ENCODE measurements at places on chromosomes 6 and 20.

DNA sequence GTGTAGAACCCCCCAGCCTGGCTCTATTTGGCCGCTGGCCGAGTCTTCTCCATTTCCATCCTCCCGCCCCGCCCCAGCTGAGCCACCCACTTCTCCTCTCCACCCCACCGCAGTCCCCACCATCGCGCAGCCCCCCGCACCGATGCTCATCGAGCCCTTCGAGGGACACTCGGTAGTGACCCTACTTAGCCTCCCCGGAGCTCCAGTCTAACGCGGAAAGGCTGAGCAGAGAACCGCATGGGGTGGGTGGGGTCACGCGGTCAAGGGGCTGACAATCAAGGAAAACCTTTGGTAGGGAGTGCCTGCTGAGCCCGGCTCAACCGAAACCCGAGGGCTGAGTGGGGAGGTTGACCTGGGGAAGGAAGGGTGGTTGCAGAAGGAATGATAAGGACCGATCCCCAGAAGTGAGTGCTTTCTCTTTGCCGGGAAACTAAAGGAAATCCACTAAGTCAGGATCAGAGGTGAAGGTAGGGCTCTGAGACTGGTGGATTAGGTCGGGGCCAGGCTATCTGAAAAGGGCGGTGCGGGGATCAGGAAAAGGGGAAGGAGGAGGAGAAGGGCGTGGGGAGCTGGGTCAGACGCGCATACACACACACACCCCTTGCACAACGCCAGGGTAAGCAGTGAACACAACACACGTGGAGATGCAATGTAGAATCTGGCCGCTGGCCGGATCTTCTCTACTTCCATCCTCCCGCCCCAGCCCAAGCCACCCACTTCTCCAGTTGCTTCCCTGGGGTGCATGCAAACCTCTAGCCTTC, 49.8 kb downstream of the CPXM1 start:
- peak; percentile 57 for DNase-seq

DNA sequence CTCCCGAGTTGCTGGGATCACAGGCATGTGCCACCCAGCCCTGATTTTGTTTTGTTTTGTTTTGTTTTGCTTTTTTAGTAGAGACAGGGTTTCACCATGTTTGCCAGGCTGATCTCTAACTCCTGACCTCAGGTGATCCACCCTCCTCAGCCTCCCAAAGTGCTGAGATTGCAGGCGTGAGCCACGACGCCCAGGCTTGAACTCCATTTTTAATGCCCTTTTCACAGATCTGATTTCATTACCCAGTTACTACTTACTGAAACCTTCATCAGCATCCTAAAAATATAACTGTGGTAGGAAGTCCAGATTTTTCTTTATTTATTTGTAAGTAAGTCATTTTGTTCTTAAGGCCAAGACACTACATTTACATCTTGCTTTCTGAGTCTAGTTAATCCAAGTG, 64.0 kb downstream of the HDDC2 start:
- DNase-seq: no peak

DNA sequence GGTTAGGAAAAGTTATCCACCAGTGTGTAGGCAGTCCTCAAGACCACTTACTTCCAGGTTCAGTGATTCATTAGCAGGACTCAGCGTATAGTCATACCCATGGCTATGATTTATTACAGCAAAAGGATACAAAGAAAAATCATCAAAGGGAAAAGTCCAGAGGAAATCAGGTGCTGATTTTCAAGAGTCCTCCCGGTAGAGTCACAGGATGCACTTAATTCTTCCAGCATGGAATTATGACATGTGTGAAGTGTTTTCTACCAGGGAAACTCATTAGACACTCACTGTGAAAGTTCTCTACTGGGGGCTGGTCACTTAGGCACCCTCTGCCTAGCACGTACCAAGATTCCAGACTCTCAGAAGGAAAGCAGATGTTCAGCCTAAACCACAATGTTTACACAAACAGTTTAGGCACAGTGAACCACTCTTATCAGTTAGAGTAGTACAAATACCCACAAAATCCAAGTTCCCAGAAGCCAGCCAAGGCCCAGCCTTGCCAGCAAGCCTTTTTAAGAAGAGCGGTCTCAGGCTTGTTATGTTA, 10.2 kb downstream of the WFDC3 start:
- DNase-seq: peak; percentile 90

DNA sequence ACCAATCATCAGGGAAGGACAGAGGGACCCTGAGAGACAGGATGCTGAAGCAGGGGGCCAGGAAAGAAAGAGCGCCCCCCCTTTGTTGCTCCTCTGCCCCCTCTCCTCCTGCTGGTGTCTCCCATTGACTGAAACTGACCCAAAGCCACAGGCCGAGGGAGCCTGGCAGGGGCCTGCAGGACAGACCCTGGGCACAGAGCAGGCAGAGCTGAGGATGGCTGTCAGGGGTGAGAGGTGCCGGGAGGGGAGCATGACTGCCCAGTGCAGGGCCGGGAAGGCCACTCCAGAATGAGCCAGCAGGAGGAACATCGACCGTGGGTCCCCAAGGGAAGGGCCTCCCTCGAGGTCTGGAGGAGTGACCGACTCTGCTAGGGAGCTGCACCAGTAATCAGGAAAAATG, 427.8 kb downstream of the PREX1 start:
- no peak for DNase-seq

DNA sequence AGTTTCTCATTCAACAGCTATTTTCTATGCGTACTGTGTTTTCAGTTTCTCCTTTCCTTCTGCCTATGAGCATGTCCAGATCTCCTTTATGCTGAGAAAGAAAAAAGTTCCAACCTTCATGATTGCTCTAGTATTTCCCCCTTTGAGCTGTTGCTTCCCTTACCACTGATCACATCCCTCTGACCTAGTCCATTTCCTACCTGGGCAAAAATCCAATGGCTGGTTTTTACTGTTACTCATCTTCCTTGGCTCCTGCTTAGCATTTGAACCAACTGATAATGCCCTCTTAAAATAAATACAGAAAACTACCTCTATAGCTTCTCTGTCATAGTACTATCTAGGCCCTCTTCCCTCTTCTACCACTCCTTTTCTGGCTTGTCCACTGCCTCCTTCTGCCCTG, 6.0 kb downstream of the RFX6 start:
- DNase-seq: peak; percentile 6

GRCh38 chr20:19799325-19799724, 41.3 kb downstream of the RIN2 start:
- no peak for DNase-seq

- peak; percentile 58 for DNase-seq
Observed at GRCh38 chr6:133286765-133287164, 45.6 kb downstream of the EYA4 start.

GRCh38 chr6:119720160-119720559, 370.6 kb upstream of the MAN1A1 start:
- DNase-seq: peak; percentile 19

GRCh38 chr6:15324427-15324985, 78.6 kb downstream of the JARID2 start:
- no peak for DNase-seq

GRCh38 chr6:10520468-10520867, 683 bp upstream of the GCNT2 start:
- peak; percentile 5 for DNase-seq

GRCh38 chr6:170347091-170347490, 40.5 kb downstream of the FAM120B start:
- no peak for DNase-seq

GRCh38 chr20:47418069-47418757, 61.7 kb upstream of the ZMYND8 start:
- no peak for DNase-seq

DNA sequence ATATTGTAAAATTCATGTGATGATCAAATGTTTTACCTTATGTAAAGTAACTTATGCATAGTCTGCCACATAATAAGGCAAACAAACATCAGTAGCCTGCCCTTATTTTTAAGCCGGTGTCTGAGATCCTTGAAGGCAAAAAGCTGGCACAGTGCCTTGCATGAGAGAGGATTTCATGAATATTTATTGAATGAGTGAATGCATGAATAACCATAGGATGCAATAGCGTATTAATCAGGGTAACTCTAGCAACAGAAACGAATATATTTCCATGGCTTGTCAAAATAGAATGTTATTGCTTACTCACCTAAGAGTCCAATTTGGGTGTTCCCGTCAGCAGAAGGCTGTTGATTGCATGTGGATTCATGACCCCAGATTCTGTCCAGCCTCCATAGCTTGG, 34.9 kb downstream of the BTBD3 start:
- DNase-seq: peak; percentile 30

GRCh38 chr6:3351105-3351676, 92.4 kb downstream of the PSMG4 start:
- DNase-seq: no peak

DNA sequence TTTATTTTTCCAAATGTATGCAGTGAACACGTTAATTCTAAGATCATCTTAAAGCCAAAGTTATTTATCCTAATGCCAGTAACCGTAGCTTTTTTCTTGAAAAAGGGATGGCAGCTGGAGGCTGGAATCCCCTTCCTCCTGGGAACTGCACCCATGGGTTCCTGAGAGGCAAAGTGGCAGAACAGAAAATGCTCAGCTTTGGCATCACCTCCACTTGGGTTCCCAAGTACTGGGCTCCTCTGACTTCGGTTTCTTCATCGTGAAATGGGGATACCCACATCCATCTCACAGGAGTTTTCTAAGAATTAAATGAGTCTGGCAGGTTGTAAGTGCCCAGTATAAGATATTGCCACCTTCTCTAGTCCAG, 6.2 kb upstream of the DDX43 start:
- no peak for DNase-seq

GRCh38 chr6:158543606-158544185, 16.2 kb upstream of the TMEM181 start:
- no peak for DNase-seq

- DNase-seq: no peak
Observed at GRCh38 chr6:23826572-23826971, 299.4 kb upstream of the NRSN1 start.

DNA sequence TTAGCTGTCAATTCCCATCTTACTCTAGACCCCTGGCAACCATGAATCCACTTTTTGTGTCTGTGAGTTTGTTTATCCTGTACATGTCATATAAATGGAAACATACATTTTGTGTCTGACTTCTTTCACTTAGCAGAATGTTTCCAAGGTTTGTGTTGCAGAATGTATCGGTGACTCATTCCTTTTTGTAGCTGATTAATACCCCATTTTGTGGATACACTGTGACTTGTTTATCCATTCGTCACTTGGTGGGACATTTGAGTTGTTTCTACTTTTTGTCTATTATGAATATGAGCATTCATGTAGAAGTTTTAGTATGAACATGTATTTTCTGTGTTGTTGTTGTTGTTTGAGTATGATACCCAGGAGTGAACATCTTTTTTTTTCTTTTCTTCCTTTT, 21.4 kb downstream of the CDYL start:
- DNase-seq: no peak

GRCh38 chr6:147509891-147510290, 1.4 kb downstream of the SAMD5 start:
- DNase-seq: no peak

DNA sequence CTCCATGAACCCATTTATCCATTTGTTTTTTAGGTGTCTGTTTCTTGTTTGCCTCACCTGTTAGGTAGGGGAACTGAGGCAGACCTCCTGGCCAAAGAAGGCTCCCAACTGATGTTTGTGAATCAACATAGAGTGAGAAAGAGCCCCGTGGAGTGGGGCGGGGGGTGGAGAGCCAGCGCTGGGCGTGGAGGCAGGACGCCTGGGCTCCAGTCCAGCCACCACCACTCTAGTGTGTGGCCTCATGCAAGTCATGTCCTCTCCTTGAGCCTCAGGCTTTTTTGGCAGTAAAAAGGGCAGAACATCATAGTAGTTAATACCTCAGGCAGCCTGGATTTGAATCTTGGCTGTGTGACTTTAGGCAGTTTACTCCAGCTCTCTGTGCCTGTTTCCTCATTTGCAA, 42.2 kb upstream of the SCRT2 start:
- DNase-seq: no peak

DNA sequence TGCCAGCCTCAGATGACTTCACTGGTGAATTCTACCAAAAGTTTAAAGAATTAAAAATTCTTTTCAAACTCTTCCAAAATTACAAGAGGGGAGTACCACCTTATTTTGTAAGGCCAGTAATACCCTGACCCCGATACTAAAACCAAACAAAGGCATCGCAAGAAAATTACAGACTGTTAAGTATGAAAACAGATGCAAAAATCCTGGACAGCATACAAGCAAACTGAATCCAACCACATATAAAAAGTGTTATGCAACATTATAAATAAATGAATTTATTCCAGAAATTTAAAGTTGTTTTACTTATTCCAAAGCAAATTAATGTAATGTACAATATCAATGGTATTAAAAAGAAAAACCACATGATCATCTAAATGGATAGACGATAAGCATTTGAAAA, 873.6 kb upstream of the GJE1 start:
- no peak for DNase-seq

DNA sequence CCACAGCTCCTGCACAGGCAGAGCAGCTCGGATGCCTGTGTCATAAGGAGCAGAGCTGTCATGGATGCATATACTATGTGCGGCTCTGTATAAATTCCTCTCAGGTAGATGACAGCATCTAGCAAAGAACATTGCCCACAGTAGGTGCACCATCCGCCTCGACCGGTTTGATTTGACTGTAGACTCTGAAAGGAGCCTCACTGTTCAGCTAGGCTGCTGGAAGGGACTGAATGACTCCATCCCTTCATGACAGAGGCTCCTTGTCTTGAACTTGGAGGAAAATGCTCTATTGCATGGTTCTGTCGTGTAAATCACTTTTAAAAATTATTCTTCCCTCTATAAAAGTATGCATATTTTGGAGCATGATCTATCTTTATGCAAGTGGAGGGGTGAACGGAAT, 128.8 kb upstream of the QKI start:
- no peak for DNase-seq

- no peak for DNase-seq
Observed at GRCh38 chr6:11320914-11321597, 88.6 kb upstream of the NEDD9 start.

DNA sequence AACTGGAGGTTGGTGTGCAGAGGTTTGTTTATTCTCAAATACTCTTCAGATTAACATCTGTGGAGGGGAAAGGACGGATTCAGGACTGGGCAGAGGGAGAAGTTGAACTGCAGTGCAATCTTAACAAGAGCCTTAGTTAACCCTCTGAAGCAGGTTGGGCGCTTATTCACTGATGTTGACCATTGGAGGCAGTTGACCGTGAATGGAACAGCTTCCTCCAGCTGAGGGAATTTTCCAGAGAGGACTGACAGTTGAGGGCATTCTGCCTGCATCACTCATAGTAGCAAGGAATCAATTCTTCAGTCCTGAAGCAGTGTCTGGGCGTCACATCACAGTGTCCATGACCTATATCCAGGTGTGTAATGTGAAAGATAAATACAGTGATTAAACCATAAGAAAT, 80.9 kb downstream of the PLCB4 start:
- no peak for DNase-seq

GRCh38 chr20:1893721-1894470, 1.3 kb upstream of the SIRPA start:
- no peak for DNase-seq

All from cardiac fibroblast (primary cell).